ENCODE measurements at places on chromosomes 1 and 21. TPM values are rescaled to one million over a fixed set of nuclear protein-coding genes. Genes with fewer than 3 reads are reported as not detected.

GPR3 gene
- not detected for total RNA-seq

DNA sequence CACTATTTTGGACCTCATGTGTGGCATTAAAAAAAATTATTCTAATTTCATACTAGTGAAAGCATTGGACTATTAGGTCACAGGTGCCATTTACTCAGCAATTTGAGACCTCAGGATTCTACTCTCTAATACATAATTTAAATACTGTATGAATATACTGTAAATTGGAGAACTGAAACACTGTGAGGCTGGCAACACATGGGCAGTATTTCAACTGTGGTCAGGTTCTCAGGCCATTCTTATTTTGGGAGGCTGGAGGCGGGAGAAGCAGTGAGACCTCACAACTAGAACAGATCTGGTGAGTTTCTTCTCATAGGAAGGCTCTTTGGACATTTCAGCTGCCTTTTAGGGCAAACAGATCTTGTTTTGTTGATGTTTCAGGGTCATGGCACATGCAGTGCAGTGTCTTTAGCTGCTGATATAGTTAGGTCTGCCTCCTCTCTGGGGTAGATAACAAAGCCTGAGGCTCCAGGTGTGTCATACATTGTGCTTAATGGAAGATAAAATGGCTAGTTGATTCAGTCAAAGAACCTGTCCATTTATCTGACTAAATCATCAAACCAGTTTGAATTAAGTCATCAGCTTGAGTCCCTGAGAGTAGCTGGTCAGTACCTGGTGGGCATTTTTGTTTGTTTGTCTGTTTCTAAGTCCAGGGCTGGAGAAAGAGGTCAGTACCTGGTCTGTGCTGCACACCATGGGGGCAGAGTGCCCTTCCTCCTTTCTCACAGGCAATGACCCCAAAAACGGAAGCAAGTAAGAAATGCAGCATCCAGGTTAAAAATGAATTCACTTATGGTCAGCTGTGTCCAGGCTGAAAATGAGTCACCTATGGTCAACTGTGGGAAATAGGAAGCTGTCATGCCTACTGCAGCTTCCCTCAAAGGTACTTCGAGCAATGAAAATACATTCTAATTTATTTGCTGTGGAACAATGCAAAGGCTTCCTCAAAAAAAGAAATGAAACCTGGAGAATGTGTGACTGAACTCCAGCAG, 216.2 kb downstream of the SDCCAG8 start:
- peaks cover 3% of the 10 kb centered on the region for H3K36me3 ChIP-seq
- DNase-seq, result no peak
- no peak overlapping the region for H3K4me3 ChIP-seq
- no peak overlapping the region for H3K27ac ChIP-seq

LRRIQ3 gene
- 0.17 TPM for total RNA-seq

DNA sequence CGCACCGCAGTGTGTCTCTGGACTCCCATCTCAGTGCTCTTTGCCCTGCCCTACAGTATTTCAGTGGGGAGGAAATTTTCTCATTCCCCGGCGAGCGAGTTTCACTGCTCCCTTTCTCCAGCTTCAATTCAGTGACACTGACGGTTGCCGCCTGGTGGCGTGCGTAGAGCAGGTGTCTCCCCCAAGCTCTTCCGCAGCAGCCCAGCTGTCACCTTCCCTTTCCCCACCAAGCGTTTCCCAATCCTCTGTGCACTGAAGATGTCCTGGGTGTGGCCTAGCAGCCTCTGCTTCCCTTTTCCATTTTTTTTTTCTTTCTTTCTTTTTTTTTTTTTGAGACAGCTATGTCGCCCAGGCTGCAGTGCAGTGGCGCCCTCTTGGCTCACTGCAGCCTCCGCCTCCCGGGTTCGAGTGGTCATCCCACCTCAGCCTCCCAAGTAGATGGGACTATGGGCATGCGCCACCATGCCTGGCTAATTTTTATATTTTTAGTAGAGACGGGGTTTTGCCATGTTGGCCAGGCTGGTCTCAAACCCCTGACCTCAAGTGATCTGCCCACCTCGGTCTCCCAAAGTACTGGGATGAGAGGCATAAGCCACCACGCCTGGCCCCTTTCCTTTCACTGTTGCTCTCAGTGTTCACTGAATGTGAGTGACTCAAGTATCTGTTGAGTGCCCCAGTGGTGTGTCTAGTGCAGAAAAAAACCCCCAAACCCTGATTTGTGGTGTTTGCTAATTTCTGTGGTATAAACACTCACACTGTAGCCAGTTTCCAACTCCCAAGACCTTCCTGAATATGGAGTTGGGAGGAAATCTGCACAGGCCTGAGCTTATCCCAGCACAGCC, 30.1 kb downstream of the TNFRSF1B start:
- peaks cover 6% of the 10 kb centered on the region for H3K27me3 ChIP-seq
- no peak overlapping the region for H3K4me3 ChIP-seq

GRCh38 chr1:179706339-179706941, 36.7 kb upstream of the FAM163A start:
- H3K4me1 ChIP-seq, result peaks cover 12% of the 10 kb centered on the region
- H3K27me3 ChIP-seq, result no peaks in the 10 kb centered on the region
- no peaks in the 10 kb centered on the region for H3K36me3 ChIP-seq
- H3K4me3 ChIP-seq, result no peak overlapping the region

GRCh38 chr1:205199090-205199930, 12.2 kb downstream of the DSTYK start:
- H3K27ac ChIP-seq, result no peak overlapping the region
- no peaks in the 10 kb centered on the region for H3K36me3 ChIP-seq
- no peak overlapping the region for H3K4me3 ChIP-seq
- H3K27me3 ChIP-seq, result no peaks in the 10 kb centered on the region

ADGRL4 gene
- total RNA-seq, result 18.7 TPM

DNA sequence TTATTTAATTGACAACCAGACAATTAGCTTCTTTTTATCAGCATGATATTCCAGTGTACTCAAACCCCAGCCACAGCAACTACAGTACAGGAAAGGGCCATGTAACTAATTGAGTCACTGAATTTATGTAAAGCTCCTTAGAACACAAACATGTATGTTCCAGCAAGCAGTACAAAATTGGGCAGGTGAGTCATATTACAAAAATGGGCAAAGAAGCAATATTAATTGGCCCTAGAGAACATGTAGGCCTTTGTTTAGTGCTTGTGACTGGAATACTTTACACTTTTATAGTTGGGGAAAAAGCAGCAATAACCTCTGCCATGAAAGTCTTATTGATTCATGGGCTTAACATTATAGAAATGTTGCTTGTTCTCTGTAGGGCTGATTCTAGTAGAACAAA, 31.8 kb downstream of the CLEC20A start:
- H3K27ac ChIP-seq, result no peak overlapping the region
- no peaks in the 10 kb centered on the region for H3K27me3 ChIP-seq
- H3K4me3 ChIP-seq, result no peak overlapping the region
- H3K4me1 ChIP-seq, result peaks cover 6% of the 10 kb centered on the region
- DNase-seq, result no peak
- H3K36me3 ChIP-seq, result peaks cover 55% of the 10 kb centered on the region

GRCh38 chr1:169070547-169070946, 35.9 kb upstream of the ATP1B1 start:
- H3K27me3 ChIP-seq, result no peaks in the 10 kb centered on the region
- no peaks in the 10 kb centered on the region for H3K4me1 ChIP-seq
- no peaks in the 10 kb centered on the region for H3K36me3 ChIP-seq
- DNase-seq, result peak; percentile 29

GRCh38 chr1:239388578-239388977, 2.2 kb downstream of the CHRM3 start:
- peak overlapping the region; percentile 91 for H3K27ac ChIP-seq
- DNase-seq, result no peak
- peaks cover 46% of the 10 kb centered on the region for H3K4me1 ChIP-seq
- H3K27me3 ChIP-seq, result peaks cover 20% of the 10 kb centered on the region

DNA sequence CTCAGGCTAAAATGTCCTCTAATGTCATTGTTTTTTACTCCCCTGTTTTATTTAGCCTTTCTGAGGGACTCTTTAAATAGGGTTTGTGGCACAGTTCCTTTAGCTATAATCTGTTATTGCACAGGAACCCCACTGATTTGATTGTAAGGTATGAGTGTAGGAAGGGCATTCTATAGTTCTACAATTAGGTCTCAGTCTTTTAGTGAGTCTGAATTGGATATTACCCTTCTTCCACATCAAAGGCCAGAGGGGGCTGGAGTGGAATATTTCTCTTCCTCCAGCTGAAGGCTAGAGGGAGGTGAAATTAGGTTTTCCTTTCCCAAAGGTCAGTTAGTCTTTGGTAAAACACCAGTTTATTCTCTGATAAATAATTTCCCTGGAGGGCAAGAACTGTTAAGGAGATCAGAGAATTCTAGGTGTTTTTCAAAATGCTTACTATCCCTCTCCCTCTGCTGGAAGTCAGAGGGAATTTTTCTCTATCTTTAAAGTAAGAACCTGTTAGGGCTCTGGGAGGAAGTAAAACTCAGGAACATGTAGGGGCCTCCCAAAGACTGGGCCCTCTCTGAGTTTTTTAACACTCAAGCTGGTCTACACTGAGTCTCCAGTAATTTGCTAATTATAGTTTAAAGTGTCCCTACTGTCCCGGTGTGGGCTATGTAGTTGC, 176.3 kb upstream of the ZNHIT6 start:
- no peak overlapping the region for H3K27ac ChIP-seq
- no peaks in the 10 kb centered on the region for H3K4me1 ChIP-seq
- H3K4me3 ChIP-seq, result no peak overlapping the region

DNA sequence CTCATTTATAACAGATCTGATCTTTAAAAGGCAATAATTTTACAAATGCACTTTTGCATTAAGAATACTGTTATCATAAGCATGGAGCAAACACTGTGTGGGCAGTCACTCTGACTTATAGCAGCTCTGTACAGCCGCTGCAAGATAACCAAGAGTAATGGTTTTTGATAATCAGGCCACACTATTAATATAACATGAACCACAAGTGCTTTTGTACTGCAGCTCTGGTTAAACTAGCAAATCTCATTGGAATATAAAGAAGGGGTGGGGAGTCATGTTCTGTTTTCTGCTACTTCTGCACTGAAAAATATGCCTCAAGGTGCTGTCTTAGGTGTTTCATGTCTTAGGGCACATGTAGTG, 357.4 kb downstream of the LMO4 start:
- H3K36me3 ChIP-seq, result no peaks in the 10 kb centered on the region
- H3K27me3 ChIP-seq, result no peaks in the 10 kb centered on the region
- no peak for DNase-seq
- H3K4me3 ChIP-seq, result no peak overlapping the region

SPRR2G gene
- not detected for total RNA-seq

GRCh38 chr1:197924516-197925123, 7.4 kb downstream of the LHX9 start:
- no peak overlapping the region for H3K27ac ChIP-seq
- no peak for DNase-seq
- H3K36me3 ChIP-seq, result no peaks in the 10 kb centered on the region
- H3K4me1 ChIP-seq, result peaks cover 4% of the 10 kb centered on the region
- H3K27me3 ChIP-seq, result peaks cover 50% of the 10 kb centered on the region

TMPRSS3 gene
- not detected for total RNA-seq

GRCh38 chr1:164602101-164602422, 43.1 kb downstream of the PBX1 start:
- DNase-seq, result no peak
- H3K4me3 ChIP-seq, result no peak overlapping the region
- no peaks in the 10 kb centered on the region for H3K36me3 ChIP-seq
- peak overlapping the region; percentile 72 for H3K27ac ChIP-seq
- no peaks in the 10 kb centered on the region for H3K27me3 ChIP-seq

DNA sequence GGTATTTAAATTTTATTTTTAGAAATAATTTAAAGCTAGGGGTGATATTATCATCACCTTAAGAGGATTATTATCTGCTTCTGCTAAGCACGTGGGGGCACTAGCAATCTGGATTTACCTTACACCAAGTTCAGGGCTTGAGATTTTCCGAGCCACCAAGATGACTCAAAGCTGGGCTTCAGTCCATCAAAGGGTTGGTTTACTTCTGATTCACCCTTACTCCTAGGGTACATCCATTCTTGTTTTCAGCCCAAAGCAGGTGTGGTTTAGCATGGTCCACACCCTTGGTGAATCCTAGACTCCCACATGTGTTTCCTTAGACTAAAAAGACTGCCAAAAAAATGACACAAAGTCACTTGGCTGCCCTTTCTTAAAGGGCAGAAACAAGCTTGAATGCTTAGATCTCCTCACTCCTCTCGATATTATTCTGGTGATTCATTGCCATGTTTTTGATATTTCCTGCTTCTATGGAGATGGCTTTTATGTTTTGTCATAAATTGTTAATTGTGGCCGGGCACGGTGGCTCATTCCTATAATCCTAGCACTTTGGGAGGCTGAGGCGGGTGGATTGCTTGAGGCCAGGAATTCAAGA, 9.8 kb upstream of the PRSS38 start:
- H3K4me1 ChIP-seq, result no peaks in the 10 kb centered on the region
- no peaks in the 10 kb centered on the region for H3K36me3 ChIP-seq
- no peak for DNase-seq
- no peak overlapping the region for H3K27ac ChIP-seq
- no peak overlapping the region for H3K4me3 ChIP-seq
- H3K27me3 ChIP-seq, result no peaks in the 10 kb centered on the region

SH2D2A gene
- 0.83 TPM for total RNA-seq

DNA sequence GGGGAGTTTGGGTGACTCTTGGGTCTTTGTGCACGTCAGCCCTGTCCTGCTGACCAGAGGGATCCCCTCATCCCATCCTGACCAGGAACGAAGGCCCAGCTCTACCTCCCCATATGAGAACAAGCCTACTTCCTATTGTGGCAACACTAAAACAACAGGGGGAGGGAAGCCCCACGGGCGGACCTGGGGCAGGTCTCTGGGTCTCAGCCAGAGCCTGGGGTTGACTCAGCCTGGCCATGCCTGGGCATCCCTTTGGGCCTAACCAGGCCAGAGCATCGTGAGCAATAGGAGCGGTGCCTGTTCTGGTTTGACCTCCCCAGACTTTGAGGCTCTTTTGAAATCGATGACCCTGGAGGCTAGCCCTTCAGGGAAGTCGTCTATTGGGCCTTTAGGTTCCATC, 16.8 kb downstream of the RPS6KA1 start:
- DNase-seq, result no peak
- H3K4me3 ChIP-seq, result no peak overlapping the region
- no peaks in the 10 kb centered on the region for H3K4me1 ChIP-seq
- no peaks in the 10 kb centered on the region for H3K36me3 ChIP-seq

- no peak overlapping the region for H3K27ac ChIP-seq
- H3K4me1 ChIP-seq, result no peaks in the 10 kb centered on the region
- H3K4me3 ChIP-seq, result no peak overlapping the region
- DNase-seq, result no peak
These were observed 117.4 kb upstream of the KIAA0040 start for GRCh38 chr1:175309996-175310395.

DNA sequence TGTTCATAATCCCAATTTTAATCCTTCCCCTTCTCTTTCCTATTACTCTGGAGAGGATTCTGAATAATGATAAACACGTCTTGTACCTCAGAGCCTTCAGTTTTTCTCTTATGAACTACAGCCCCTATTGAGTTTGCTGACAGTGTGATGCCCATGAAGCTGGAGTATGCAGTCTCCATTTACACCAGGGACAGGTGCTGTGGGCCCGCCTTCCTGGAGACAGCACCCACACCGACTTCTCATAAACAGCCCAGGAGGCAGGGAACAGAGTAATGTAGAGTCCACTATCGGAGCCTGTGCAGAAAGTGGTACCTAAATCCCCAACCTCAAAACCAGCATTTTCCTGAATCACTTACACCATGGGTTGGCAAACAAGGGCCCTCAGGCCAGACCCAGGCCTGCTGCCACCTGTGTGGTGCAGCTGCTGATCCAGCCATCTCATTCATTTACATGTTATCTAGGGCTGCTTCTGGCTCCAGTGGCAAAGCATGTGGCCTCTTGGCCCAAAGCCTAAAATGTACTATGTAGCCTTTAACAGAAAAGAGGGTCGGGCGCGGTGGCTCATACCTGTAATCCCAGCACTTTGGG, 95.1 kb upstream of the KRTAP19-8 start:
- DNase-seq, result no peak
- no peak overlapping the region for H3K27ac ChIP-seq
- H3K4me1 ChIP-seq, result peaks cover 3% of the 10 kb centered on the region
- no peak overlapping the region for H3K4me3 ChIP-seq
- no peaks in the 10 kb centered on the region for H3K36me3 ChIP-seq

Measured in esophagus muscularis mucosa (tissue), 4 donors.